Umbilical cord (tissue), 2 donors: ENCODE measurements at places on chromosomes 11 and 22. TPM values are rescaled to one million over a fixed set of nuclear protein-coding genes. Genes with fewer than 3 reads are reported as not detected.

Gene OR52E8
- 1.9 TPM for total RNA-seq

GRCh38 chr22:30241576-30242371 is 4.8 kb downstream of the LIF start:
- peak; percentile 83 for DNase-seq

GRCh38 chr22:40193429-40194421 is 16.0 kb downstream of the TNRC6B start:
- peak; percentile 57 for DNase-seq

DNA sequence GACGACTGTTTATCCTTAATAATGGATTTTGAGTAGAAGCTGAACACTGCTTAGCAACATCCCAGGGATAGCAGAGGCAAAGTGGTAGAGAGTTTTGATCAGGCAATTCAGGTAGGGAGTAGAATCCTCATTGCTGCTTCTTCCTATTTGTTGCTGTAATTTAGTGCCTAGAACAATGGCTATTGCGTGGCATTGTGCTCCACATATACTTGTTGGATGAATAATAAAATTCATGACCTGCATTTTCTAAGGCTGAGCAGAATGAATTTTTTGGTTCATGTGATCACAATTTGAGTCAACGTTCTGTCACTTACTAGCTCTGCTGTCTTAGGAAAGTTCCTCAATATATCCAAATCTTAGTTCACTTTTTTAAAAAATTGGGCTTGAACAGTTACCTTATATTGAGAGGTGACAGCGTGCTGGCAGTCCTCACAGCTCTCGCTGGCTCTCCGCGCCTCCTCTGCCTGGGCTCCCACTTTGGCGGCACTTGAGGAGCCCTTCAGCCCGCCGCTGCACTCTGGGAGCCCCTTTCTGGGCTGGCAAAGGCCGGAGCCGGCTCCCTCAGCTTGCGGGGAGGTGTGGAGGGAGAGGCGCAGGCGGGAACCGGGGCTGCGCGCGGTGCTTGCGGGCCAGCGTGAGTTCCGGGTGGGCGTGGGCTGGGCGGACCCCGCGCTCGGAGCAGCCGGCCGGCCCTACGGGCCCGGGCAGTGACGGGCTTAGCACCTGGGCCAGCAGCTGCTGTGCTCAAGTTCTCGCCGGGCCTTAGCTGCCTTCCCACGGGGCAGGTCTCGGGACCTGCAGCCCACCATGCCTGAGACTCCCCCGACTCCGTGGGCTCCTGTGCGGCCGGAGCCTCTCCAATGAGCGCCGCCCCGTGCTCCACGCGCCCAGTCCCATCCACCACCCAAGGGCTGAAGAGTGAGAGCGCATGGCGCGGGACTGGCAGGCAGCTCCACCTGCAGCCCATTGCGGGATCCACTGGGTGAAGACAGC is 350.6 kb downstream of the ETS1 start:
- DNase-seq, result no peak

Gene SDHAF2
- 57.3 TPM for total RNA-seq

Gene POLD3
- 22.6 TPM for total RNA-seq

DNA sequence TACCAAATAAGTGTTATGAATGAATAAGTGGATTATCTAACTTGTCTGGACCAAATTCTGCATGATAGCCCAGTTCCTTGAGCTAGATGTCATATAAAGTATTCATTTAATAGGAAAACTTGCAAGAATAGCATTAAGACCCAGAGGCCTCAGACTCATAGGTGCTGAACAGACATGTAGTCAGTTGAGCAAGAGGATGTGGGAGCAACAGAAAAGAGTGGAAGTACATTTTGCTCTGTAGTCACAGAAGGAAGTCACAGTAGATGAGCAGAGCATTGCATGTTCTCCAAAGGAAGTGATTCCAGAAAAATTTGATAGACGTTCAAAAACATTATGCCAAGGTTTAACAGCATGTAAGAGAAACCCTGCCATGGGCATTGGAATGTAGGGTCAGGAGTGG is 9.5 kb downstream of the HOATZ start:
- DNase-seq, result no peak

Gene MS4A6E
- not detected for total RNA-seq

Gene SCGB1A1
- not detected for total RNA-seq

Gene CD3D
- not detected for total RNA-seq

Gene SERPING1
- 31.8 TPM for total RNA-seq

- DNase-seq, result no peak
Measured at GRCh38 chr11:76376746-76377558, 4.0 kb downstream of the THAP12 start.

Gene DLG2
- 25.3 TPM for total RNA-seq

DNA sequence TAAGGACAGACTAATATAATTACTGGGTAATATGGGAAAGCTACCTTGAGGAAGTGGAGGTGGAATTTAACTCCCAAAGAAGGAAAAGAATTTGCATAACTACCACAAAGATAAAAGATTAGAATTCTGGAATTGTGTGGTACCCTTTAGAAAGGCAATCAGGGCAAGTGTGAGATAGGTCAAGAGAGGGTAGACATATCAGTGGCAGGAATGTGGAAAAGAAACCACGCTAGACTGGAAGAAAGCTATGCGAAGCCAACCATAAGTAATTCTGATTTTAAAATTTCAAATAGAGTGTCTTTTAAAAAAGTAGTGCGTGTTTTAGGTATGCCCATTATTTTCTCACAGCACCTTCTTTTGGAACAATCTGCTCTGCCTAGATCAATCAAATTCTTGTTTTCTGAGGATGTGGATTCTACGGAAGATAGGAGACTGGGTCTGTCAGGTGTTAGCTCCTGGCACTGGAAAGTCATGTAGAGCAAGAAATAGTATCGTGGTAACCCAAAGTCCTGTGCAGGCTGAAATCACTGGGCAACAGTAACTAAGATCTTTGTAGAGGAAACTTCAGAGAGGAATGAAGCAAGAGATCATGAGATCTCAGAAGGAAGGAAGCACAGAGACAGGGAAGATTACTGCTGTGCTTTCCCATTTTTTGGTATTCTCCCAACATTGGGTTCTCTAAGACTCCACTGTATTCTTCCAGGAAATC is 111.3 kb upstream of the MTMR2 start:
- no peak for DNase-seq

DNA sequence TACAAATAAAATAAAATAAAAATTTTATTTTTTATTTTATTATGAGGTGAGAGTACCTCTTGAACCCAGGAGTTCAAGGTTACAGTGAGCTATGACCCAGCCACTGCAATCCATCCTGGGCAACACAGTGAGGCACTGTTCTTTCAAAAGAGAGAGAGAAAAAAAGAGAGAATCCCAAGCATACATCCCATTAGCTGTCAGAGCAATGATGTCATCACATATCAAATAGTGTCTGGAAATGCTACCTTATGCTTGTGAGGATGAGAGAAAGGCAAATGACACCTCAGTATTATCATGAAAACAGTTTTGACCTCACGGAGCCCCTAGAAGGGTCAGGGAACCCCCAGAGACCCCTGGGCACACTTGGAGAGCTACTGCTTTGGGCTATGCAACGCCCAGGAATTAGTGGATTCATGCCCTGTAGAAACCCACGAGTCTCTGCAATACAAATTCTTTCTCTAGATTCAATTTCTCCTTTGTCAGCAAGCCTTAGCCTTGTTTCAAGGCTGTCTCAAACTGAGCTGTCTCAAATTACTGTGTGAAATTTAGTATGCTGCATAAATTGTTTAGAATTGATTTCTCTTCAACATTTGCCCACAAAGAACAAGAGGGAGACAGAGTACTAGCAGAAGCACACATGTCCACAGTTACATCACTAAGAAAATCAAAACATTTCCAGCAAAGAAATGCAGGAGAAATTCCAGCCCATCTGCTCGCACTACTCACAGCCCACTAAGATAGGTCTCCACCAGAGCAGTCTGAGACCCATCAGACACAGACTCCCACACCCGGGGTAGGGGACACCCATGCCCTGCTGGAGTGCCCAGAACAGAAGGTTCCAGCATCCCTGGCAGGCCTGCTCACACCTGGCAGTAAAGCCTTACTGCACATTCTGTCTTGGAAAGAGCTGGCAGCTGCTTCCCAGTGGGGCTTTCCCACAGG is 18.1 kb downstream of the DGCR2 start:
- DNase-seq, result no peak

DNA sequence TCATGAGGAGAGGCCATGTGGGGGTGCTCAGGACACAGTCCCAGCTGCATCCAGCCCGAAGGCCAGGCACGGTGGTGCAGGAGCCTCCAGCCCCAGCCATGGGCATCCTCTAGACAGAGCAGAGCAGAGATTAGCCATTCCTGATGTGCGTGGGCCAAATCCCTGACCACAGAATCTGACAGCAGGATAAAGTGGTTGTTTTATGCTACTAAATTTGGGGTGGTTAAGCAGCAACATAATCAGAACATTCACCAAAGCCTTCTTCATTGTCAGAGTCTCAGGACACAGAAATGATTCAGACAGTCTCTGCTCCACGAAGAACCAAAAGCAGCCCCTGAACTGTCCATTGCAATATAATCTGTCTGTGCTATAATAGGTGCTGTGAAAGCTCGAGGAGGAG is 19.7 kb downstream of the RASD2 start:
- DNase-seq, result no peak
